Airway epithelial cell (primary cell): ENCODE measurements at places on chromosomes 12 and 14. TPM values are rescaled to one million over a fixed set of nuclear protein-coding genes. Genes with fewer than 3 reads are reported as not detected.

Gene SOAT2
- total RNA-seq: 0.07 TPM in 1 of 2 replicates, not detected in the other

Gene ASCL1
- not detected in 2 replicates for total RNA-seq

Gene FOXM1
- 20.9 and 33.9 TPM in 2 replicates for total RNA-seq

Gene AQP2
- total RNA-seq: not detected in 2 replicates

Gene PLA2G1B
- total RNA-seq: not detected in 2 replicates

Gene OAS1
- total RNA-seq: 2.5 and 5.6 TPM in 2 replicates

Gene CLEC9A
- not detected in 2 replicates for total RNA-seq

Gene NFATC4
- total RNA-seq: 24.3 and 29.6 TPM in 2 replicates

Gene RNF31
- total RNA-seq: 37.5 and 96.2 TPM in 2 replicates

Gene OAS2
- 0.33 and 0.42 TPM in 2 replicates for total RNA-seq

Gene MTRFR
- 12.8 and 17.8 TPM in 2 replicates for total RNA-seq

Gene GLS2
- 4.2 and 6.0 TPM in 2 replicates for total RNA-seq

Gene POTEG
- total RNA-seq: not detected in 2 replicates

Gene GUCY2C
- not detected in 2 replicates for total RNA-seq

Gene CYP46A1
- total RNA-seq: not detected in 2 replicates

Gene DNAH10
- total RNA-seq: 0.07 TPM in 1 of 2 replicates, not detected in the other

Gene VPS37B
- 71.3 and 77.0 TPM in 2 replicates for total RNA-seq

Gene KIF21A
- 16.5 and 18.5 TPM in 2 replicates for total RNA-seq

Gene PPTC7
- 7.1 and 9.6 TPM in 2 replicates for total RNA-seq

Gene ABHD12B
- total RNA-seq: not detected in 2 replicates

Gene SDR9C7
- 4.5 and 5.1 TPM in 2 replicates for total RNA-seq

Gene PLCZ1
- total RNA-seq: not detected in 2 replicates

Gene CRIP1
- 3.9 and 16.0 TPM in 2 replicates for total RNA-seq

Gene CMAS
- total RNA-seq: 39.0 and 48.5 TPM in 2 replicates

Gene RD3L
- total RNA-seq: not detected in 2 replicates

Gene HRK
- total RNA-seq: not detected in 2 replicates

Gene CLEC2D
- total RNA-seq: 0.78 and 1.5 TPM in 2 replicates
